ENCODE measurements at places on chromosomes 2 and 18. TPM values are rescaled to one million over a fixed set of nuclear protein-coding genes. Genes with fewer than 3 reads are reported as not detected.

The TBR1 gene
- total RNA-seq: not detected

The SPRED2 gene
- total RNA-seq: 34.9 TPM

The GRB14 gene
- 4.6 TPM for total RNA-seq

The ASXL2 gene
- 12.7 TPM for total RNA-seq

The GPR55 gene
- not detected for total RNA-seq

The IL18R1 gene
- 0.72 TPM for total RNA-seq

The WNT10A gene
- 0.19 TPM for total RNA-seq

The NEMP2 gene
- total RNA-seq: 6.4 TPM

The RGPD4 gene
- 0.11 TPM for total RNA-seq

The PAX8 gene
- 1.5 TPM for total RNA-seq

The MARCHF4 gene
- 35.6 TPM for total RNA-seq

The SLC20A1 gene
- total RNA-seq: 149 TPM

The CXCR1 gene
- total RNA-seq: not detected

The TGIF1 gene
- total RNA-seq: 140 TPM

The ATP8B1 gene
- total RNA-seq: 9.0 TPM

The ZNF521 gene
- total RNA-seq: not detected

The LHCGR gene
- total RNA-seq: not detected

The ST8SIA5 gene
- total RNA-seq: not detected

The VAMP5 gene
- total RNA-seq: 0.31 TPM
